ENCODE measurements at places on chromosomes 12 and 14.

DNA sequence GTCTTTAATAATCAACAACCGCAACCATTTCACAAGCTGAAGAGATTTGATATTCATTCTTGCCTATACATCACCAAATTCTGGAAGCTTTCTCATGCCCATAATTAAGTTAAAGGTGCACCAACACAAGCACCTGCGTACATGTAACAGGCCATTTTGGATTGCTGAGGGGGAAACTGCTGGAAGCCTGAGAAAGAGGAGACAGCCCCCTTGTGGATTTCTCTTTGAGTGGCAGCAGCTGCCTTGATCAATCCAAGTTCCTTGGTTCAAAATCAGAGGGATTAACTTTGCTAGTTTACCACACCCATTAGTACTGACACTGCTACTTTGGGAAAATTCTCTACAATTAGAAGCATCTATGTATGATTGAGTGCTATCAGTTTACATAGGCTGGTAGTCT lies 321.1 kb downstream of the NOVA1 start:
- DNase-seq = peak; percentile 31

DNA sequence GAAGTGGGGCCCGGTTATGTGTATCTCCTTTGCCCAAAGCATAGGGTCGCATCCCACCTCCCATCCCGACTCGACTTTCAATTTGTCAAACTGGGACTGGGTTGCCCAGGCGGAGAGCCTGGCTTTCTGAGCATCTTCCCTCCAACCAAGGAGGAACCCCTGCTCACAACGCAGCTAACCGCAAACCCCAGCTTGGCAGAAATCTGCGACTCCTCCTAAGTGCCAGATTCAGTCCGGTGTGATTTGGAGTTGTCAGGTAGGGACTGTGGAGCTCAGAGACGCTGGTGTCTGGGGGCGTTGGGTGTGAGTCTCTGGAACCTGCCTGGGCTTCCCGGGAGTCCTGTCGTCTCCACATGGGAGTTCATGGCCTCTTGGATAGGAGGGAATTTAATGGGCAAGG lies 1126.7 kb downstream of the AACS start:
- DNase-seq = no peak

- DNase-seq = no peak
Measured at GRCh38 chr14:62364800-62365280, 602.6 kb downstream of the SNAPC1 start.

- no peak for DNase-seq
Measured at GRCh38 chr12:79763766-79764452, 73.1 kb upstream of the PAWR start.

GRCh38 chr12:31875609-31875964 lies 83.6 kb upstream of the RESF1 start:
- DNase-seq = no peak

DNA sequence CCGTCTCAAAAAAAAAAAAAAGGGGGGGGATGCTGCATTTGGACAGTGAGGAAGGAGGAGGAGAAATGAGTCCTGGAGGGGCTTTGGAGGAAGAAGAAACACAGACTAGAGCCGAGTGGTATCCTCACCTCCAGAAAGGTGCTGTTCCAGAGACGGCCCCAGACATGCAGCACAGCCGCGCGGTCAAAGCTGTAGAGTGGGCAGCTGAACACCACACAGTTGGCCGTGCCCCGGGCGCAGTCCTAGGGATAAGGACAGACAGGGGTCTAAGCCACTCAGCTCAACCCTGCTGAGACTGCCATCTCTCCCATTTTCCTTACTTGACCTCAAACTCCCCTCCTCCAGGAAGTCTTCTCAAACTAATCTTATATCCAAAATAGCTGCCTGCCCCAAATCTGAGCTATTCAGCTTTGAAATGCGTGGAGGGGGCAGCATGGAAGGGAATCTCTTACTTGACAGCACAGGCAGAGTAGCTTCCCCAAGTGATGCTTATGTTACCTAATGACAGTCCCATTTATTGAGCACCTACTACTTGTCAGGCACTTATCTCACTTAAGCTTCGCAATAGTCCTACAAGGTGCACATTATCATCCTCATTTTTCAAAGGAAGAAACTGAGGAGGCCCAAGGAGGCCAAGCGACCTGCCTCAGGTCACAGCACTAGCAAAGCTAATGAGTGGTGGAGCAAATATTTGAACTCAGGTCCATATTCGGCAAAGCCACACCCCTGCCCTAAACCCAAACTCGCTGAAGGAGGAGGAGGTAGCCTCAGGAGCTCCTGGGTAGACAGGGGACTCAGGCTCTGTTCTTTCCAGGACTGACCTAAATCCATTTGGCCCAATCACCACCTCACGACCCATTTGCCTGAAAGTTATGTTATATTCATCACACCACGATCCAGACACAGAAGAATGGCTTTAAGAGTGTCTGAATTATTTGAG lies 18.7 kb downstream of the ITGA7 start:
- no peak for DNase-seq

- DNase-seq = peak; percentile 28
Measured at GRCh38 chr14:104676694-104677511, 12.5 kb upstream of the INF2 start.

DNA sequence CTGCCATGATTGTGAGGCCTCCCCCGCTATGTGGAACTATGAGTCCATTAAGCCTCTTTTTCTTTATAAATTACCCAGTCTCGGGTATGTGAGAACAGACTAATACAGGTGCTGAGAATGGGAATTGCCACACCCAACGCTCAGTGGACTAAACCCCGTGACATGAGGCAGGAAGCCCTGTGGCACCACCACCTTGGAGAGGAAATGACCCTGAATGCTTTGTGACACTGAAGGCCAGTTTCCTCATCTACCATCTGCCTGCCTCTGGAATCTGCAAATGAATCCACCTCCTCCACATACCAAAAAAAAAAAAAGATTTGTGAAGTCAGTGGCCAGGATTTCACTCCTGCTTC lies 41.6 kb downstream of the NT5DC3 start:
- DNase-seq = no peak

DNA sequence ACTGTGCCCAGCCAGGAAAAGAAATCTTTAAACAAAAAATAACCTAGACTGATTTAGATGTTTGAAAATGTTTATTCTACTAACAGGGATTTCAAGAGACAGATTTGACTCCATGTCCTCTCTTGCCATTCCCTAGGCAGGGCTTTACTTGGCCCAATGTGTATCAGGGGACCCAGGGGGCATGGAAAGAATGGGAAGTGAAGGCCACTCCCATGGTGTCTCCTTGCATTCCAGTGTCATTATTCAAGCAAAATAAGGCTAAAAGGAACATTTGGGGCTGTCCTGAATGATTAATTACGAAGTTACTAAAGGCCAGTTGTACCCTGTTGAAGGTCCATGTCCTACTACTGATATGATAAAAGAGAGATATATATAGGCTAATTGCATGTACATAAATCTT lies 151.9 kb upstream of the ATF7IP start:
- DNase-seq = no peak

- no peak for DNase-seq
Measured at GRCh38 chr12:124684971-124685688, 117.7 kb upstream of the NCOR2 start.

DNA sequence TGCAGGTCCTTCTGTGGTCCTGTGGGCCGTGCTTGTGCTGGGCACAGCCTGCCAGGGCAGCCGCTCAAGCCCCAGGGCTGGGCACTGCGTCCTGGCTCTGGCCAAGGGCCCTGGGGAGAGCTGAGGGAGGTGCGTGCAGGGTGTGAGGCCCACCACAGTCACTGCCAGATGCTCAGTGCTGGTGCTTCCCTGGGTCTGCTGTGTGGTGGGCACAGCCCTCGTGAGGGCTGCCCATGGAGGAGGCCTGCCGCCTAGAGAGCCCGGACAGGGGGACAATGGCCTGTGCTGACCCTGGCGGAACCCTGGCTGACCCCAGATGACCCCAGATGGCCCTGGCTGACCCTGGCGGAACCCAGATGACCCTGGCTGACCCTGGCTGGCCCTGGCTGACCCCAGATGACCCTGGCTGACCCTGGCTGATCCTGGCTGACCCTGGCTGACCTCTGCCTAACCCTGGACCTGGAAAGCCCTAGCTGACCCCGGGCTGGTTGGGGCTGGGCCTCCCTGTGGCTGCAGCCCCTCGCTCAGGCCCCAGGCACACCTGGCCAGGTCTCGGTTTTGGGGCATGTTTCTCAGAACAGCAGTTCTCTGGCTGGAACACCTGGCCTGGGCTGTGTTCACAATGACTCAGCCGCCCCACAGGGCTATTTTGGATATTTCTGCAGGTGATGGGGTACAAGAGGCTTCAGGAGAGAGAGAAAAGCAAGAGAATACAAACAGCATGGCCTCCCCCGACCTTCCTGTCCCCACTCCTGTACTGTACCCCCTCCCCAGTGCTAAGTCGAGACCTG lies 55.4 kb downstream of the TMEM121 start:
- DNase-seq = no peak

DNA sequence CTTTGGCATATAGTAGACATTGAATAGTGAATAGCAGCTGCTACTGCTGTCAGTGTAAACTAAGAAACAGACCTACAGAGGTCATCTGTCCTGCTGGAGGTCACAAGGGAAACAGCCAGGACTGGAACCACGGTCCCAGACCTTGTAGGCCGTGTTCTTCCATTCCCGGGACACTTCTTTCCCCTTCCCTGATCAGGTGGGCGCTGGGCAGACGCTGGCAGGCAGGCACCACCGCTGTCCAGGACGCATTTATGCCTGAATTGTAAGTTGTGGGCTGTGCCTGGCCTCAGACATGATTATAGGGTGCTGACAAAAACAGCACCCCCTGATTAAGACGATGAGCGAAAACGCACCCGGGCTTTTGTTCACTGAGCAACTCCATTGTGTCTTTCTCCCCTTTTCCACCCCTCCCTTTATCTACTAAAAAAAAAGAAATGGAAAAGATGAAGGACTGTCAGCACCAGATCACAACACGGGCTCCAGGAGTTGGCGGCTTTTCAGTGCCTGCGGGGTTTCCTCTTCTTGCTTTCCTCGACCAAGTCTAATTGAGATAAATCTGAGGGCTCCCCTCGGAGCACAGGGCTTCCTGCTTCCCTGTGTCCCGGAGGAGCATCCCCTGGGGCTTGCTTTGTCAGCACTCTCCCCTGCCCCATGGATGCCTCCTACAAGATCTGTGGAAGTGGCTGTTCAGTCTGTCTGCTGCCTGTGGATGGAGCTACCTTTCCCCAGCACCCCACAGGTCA lies 80.6 kb downstream of the TSPAN9 start:
- DNase-seq = no peak

GRCh38 chr14:105377555-105378182 lies 20.7 kb upstream of the TEX22 start:
- no peak for DNase-seq

- peak; percentile 2 for DNase-seq
Measured at GRCh38 chr12:80565271-80565670, 121.2 kb downstream of the PTPRQ start.
